ENCODE measurements at places on chromosomes 1 and 21. TPM values are rescaled to one million over a fixed set of nuclear protein-coding genes. Genes with fewer than 3 reads are reported as not detected.
A peak's percentile ranks its signal among the peaks of the same experiment; 100 is the strongest.

- H3K27ac ChIP-seq, result peak overlapping the region; percentile 31
- peaks cover 10% of the 10 kb centered on the region for H3K36me3 ChIP-seq
- H3K27me3 ChIP-seq, result no peaks in the 10 kb centered on the region
Observed at GRCh38 chr1:164622068-164622845, 63.3 kb downstream of the PBX1 start.

DNA sequence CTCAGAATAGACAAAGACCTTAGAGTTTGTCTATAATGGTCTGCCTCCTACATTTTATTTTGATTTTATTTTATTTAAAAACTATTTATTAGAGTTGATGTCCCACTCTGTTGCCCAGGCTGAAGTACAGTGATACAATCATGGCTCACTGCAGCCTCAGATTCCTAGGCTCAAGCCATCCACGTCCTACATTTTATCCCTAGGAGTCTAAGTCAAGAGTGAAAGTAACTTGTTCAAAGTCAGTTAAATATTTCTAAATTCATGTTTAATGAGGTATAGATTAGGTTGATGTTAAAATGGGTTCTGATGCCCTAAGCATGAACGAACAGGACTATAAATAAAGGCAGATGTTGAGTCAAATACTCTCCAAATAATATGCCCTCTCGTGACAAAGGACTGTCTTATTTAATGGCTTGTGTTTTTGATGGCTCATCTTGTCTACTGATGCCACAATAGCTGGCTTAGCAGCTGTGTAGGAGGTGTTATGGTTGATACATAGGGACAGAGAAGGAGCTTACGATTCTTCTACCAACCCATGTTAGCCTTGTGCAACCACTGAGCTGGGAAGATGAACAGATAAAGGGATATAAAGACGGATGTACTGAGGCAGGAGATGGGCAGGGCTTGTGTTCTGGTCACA is 66.0 kb upstream of the CR1L start:
- H3K4me3 ChIP-seq, result no peak overlapping the region
- no peaks in the 10 kb centered on the region for H3K4me1 ChIP-seq
- H3K27ac ChIP-seq, result no peak overlapping the region
- H3K27me3 ChIP-seq, result no peaks in the 10 kb centered on the region
- DNase-seq, result no peak
- H3K36me3 ChIP-seq, result no peaks in the 10 kb centered on the region

Gene ZMYND12
- 0.39 TPM for total RNA-seq

GRCh38 chr21:17598437-17598836 is 14.3 kb downstream of the BTG3 start:
- H3K27me3 ChIP-seq, result no peaks in the 10 kb centered on the region
- no peak overlapping the region for H3K4me3 ChIP-seq
- H3K27ac ChIP-seq, result no peak overlapping the region
- no peak for DNase-seq
- H3K4me1 ChIP-seq, result no peaks in the 10 kb centered on the region

- peaks cover 7% of the 10 kb centered on the region for H3K36me3 ChIP-seq
- no peak overlapping the region for H3K27ac ChIP-seq
- no peaks in the 10 kb centered on the region for H3K27me3 ChIP-seq
- no peak overlapping the region for H3K4me3 ChIP-seq
Observed at GRCh38 chr1:6652986-6653385, 28.3 kb downstream of the THAP3 start.

DNA sequence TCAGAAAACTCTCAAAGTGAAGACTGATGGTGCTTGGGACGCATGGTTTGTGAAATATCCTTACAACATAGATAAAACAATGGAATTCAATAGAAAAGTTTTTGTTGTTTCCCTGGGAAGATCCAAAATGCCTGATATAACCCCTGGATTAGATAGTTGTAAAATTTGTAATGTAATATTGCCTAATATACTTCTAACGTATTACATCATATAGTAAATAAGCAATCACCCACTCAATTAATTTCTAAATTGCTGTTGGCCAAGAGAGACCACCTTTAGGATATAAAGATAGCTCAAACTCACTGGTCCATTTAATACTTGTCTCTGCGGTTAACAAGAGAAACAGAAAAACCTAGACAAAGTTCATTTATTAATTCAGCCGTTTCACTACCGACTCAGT is 42.2 kb downstream of the TTC13 start:
- H3K36me3 ChIP-seq, result no peaks in the 10 kb centered on the region
- no peaks in the 10 kb centered on the region for H3K27me3 ChIP-seq
- no peaks in the 10 kb centered on the region for H3K4me1 ChIP-seq
- H3K27ac ChIP-seq, result no peak overlapping the region
- DNase-seq, result no peak

- no peaks in the 10 kb centered on the region for H3K36me3 ChIP-seq
- H3K4me1 ChIP-seq, result peaks cover 12% of the 10 kb centered on the region
- H3K4me3 ChIP-seq, result no peak overlapping the region
- no peak for DNase-seq
- no peaks in the 10 kb centered on the region for H3K27me3 ChIP-seq
- no peak overlapping the region for H3K27ac ChIP-seq
Observed at GRCh38 chr1:162207862-162208261, 138.4 kb downstream of the NOS1AP start.

DNA sequence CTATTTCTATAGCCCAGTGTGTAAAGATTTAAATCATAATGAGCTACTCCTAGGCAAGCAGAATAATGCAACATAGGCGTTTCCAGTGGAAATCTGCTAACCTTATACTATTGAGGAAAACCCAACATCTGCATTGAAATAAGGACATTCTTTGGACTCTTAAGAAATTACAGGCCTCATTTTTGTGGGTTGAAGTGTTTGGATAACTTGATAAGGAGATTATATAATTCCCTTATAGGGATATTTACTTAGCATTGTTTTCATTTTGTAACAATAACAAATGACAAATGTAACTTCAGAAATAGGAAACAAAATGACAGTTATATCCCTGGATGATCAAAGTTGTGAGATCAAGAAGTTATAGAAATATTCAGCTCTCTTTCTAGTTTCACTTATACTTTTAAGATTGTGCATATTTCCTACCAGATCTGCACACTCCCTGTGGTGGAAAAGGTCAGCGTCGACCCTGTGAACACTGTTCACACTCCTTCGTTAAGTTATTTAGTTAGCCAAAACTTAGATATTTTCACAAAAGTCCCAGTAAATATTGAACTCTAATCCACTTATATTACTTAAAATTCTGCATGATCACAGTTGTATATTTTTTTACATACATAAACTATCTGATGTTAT is 284.4 kb upstream of the C1orf105 start:
- no peaks in the 10 kb centered on the region for H3K36me3 ChIP-seq
- DNase-seq, result peak; percentile 85
- H3K27me3 ChIP-seq, result no peaks in the 10 kb centered on the region
- no peak overlapping the region for H3K4me3 ChIP-seq

- no peak overlapping the region for H3K4me3 ChIP-seq
- H3K27me3 ChIP-seq, result no peaks in the 10 kb centered on the region
- H3K27ac ChIP-seq, result no peak overlapping the region
- no peak for DNase-seq
Observed at GRCh38 chr21:40531431-40532110, 315.4 kb downstream of the DSCAM start.

DNA sequence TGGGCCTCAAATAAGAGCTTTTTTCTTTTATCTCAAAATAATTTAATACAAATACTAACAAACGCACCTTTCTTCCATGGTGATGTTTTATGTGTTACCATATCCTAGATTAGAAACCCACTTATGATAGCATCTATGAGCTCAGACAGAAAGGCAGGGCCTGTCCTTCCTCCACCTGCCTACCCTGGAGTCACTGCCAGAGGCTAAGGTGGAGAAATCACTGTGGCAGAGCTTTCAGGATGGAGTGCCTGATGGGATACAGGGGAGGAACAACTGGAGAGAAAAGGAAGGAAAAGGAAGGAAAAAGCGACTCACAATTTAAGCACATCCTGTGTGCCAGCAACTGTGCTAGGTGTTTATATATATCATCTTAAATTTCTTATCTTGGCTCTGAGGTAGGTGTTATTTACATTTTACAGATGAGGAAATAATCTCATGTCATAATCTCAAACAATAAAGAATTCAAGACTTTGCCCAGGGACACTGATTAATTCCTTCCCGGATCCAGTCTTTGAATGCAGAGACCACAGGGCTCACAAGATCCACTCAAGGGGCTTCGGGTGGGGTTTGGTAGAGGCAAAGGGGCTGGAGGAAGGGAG is 45.4 kb downstream of the RCAN1 start:
- no peak overlapping the region for H3K4me3 ChIP-seq
- no peak for DNase-seq
- no peak overlapping the region for H3K27ac ChIP-seq
- H3K27me3 ChIP-seq, result no peaks in the 10 kb centered on the region
- no peaks in the 10 kb centered on the region for H3K36me3 ChIP-seq

Gene MAP3K21
- total RNA-seq, result 1.8 TPM

GRCh38 chr1:59552007-59552406 is 255.1 kb downstream of the FGGY start:
- H3K4me3 ChIP-seq, result no peak overlapping the region
- DNase-seq, result no peak
- no peaks in the 10 kb centered on the region for H3K27me3 ChIP-seq
- no peaks in the 10 kb centered on the region for H3K36me3 ChIP-seq
- no peak overlapping the region for H3K27ac ChIP-seq

DNA sequence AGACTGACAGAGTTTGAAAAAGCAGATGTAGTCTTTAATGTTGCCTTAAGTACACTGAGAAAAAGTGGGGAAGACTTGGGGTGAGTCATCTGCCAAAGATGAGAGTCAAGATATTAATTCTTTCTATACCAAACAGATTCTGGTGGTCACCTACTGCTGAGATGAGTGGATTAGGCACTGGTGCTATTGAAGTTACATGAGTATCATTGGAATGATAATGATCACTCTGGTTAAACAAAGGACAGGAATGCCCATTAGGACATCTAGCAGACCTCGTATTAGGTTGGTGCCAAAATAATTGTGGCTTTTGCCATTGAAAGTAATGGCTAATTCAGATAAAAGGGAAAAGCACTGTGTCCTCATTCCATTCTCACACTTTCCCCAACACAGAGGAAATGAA is 1588.9 kb downstream of the KCNT2 start:
- no peaks in the 10 kb centered on the region for H3K36me3 ChIP-seq
- no peak for DNase-seq
- H3K27ac ChIP-seq, result no peak overlapping the region
- H3K4me3 ChIP-seq, result no peak overlapping the region
- H3K27me3 ChIP-seq, result no peaks in the 10 kb centered on the region

DNA sequence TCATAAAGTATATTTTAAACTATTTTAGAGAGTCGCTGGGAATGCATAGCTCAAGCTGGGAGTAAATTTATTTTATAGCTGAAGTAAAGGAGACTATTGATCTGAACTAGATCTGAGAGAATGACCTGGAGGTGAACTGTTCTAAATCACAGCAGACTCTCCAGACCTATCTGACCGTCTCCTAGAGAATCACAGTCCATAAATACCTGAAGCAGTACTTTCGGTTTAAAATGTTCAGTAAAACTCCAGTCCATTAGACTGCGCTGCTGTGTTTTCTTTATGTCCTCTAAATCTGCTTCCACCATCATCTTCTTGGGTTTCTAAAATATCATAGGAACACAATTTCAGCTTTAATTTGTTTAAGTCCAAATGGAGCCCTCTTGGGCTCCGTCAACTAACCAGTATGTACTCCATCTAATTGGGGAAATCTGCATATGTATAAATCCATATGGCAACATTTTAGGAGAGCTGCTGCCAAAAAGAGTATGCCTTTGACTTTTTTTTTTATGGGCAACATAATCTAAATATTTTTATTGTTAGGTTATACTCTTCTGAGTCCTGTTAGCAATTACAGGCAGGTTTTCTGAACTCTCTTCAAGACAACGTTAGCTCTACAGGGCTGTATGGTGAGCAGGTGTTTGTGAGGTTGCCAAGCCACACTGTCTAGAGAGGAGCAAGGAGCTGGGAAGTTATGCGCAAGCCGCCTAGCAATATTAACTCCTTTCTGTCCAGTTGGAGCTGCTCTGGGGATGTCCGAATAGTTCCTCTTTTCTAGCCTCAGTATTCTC is 111.2 kb downstream of the SPAG17 start:
- H3K27me3 ChIP-seq, result no peaks in the 10 kb centered on the region
- H3K4me1 ChIP-seq, result peaks cover 7% of the 10 kb centered on the region
- H3K4me3 ChIP-seq, result no peak overlapping the region
- H3K36me3 ChIP-seq, result no peaks in the 10 kb centered on the region
- H3K27ac ChIP-seq, result no peak overlapping the region

- H3K4me3 ChIP-seq, result no peak overlapping the region
- no peak overlapping the region for H3K27ac ChIP-seq
- DNase-seq, result no peak
- H3K27me3 ChIP-seq, result no peaks in the 10 kb centered on the region
Observed at GRCh38 chr1:81950591-81951244, 150.0 kb downstream of the ADGRL2 start.

DNA sequence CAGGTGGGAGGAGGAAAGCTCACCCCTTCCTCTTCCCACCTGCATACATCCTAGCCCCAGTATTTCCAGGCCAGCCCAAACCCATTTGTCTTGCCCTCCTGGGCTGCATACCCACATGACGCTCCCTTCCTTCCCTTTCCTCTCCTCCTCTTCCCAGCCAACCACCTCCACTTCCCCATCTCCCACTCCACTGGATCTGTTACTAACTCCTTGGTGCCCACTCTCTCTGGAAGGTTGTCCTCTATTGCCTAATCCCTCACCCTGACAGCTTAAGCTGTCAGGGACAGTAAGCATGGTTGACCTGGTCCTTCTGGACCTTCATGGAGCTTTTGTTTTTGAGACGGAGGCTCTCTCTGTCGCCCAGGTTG is 23.0 kb upstream of the SYNC start:
- H3K36me3 ChIP-seq, result no peaks in the 10 kb centered on the region
- H3K27ac ChIP-seq, result no peak overlapping the region
- no peaks in the 10 kb centered on the region for H3K4me1 ChIP-seq
- no peak overlapping the region for H3K4me3 ChIP-seq

Gene SPATA21
- not detected for total RNA-seq

DNA sequence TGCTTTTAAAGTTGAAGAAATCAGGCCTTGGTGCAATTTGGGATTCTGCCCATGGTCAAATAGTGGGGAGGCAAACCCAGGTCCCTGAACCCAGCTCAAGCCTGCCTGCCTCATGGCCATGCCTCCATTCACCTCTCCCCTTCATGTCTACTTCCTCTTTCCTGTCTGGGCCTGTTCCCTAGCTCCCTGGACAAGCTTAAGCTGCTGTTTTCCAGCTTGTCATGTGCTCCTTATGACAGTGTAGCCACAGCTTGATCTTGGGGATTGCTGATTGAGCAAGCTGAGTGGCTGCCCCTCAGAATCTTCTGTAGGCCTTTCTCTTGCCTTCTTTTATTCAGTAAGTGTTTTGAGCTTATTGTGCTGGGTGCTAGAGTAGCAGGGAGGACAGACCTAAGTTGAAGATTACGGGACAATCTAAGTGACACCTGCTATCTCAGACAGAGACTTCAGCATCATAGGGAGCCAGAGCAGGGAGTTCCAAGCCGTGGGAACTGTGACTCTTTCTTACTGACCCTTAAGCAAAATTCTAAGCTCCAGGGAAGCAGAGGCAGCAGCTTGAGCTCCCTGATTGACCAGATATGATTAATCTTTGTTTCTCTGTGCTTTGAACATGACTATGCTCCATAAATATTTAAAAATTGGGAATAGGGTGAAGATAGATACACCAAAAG is 520 bp upstream of the MR1 start:
- peaks cover 5% of the 10 kb centered on the region for H3K4me1 ChIP-seq
- peak overlapping the region; percentile 49 for H3K27ac ChIP-seq
- H3K36me3 ChIP-seq, result no peaks in the 10 kb centered on the region
- H3K4me3 ChIP-seq, result no peak overlapping the region
- peak; percentile 45 for DNase-seq
- H3K27me3 ChIP-seq, result no peaks in the 10 kb centered on the region

- H3K36me3 ChIP-seq, result no peaks in the 10 kb centered on the region
- H3K27ac ChIP-seq, result peak overlapping the region; percentile 78
- H3K27me3 ChIP-seq, result no peaks in the 10 kb centered on the region
- H3K4me3 ChIP-seq, result no peak overlapping the region
- DNase-seq, result no peak
Observed at GRCh38 chr1:56169856-56170255, 409.5 kb downstream of the PLPP3 start.

Measured in cardiac muscle cell (in vitro differentiated cells and primary cell).